Anterior cingulate cortex (tissue), 58 donors: ENCODE measurements at places on chromosomes 7 and 10.

DNA sequence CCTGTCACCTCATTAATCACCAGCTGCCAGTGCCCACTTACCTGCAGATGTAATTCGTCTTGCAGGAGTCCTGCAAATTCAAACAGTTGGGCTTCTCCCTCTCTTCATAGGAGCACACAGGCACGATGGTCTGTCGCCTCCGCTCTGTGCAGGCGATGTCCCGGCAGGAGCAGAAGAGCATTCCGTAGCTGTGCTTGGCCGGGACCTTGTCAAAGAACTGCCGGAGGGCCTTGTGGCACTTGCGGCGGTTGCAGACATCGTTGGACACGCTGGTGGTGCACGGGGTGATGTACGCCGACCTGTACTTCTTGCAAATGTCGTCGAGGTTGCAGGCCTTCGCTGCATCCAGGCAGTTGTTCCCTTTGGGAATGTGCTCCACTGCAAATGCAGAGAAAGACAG lies 147.8 kb downstream of the GFRA1 start:
- no peak for DNase-seq

- no peak for DNase-seq
These were observed 118.0 kb upstream of the PRSS58 start for GRCh38 chr7:142375710-142376313.

GRCh38 chr10:15122477-15123030 lies 25.4 kb downstream of the RPP38 start:
- no peak for DNase-seq

DNA sequence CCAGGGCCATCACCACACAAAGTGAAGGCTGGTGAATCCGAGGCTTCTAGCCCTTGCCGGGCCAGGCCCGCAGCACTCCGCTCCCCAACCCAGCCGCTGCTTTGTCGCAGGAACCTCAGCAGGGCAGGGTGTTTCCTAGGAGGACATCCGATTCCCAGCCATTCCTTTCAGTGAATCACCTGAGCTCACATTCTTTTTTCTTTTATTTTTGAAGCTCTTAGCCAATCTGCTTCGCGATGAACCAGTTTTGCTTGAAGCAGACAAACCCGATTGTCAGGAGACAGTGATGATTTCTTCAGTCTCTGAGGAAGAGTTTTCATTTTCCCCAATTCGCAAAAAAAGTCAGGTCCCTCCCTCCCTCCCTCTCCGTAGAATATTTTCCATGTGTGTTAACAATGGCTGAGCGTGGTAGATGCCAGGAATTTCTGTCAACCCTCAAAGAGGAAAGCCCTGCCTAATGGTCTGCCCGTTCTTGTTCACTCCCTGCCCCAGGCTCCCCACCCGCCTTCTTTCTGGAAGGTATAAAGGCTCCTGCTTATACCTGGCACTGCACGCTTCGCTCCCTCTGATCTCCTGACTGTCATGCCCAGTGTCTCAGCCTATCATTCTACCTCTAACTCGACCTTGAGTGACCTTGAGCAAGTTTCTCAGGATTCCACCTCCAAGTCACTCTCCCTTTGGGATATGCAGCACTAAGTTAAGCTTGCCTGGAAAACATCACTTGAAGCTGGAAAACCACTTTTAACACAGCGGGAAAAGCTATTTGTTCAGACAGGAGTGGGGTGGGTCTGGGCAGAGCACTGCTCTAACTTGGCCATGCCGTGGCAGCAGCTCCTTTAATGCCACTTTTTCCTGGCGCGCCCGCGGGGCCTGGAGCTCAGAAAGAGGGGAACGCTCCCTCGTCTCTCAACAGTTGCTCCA lies 35.1 kb downstream of the EGFR start:
- DNase-seq: peak; percentile 23

- no peak for DNase-seq
These were observed 117.2 kb downstream of the MYOF start for GRCh38 chr10:93364966-93365365.

GRCh38 chr7:134737566-134738345 lies 41.7 kb upstream of the CALD1 start:
- no peak for DNase-seq

- DNase-seq: no peak
These were observed 5.8 kb downstream of the PITX3 start for GRCh38 chr10:102235598-102235920.

- no peak for DNase-seq
These were observed 8.4 kb upstream of the CCNY start for GRCh38 chr10:35327790-35328403.

DNA sequence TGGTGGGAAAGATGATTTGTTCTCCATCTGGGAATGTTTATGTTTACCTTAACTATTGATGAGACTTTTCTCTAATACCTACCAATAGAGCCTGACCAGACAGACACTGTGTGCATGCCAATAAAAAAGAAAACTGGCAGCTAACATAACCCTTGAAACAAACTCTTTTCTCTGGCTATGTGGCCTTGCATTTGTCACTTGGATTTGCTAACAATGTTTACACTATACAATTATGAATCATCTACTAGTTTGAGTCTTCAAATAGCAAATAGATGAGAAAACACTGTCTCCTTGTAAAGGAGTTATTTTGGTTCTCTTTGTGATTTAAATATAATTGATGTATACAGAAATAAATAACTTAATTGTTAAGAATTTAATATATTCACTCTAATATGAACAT lies 273.1 kb downstream of the SEMA3D start:
- DNase-seq: no peak

DNA sequence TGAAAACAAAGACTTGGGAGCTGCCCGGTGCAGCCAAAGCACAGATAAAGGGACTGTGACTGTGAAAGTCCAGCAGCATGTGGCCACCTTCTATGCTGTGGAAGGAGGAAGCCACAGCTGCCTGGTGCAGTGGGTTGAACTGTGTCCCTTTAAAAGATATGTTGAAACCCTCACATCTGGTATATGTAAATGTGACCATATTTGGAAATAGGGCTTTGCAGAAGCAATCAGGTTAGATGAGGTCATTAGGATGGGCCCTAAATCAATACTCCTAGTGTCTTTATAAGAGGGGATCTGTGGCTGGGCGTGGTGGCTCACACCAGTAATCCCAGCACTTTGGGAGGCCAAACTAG lies 136.9 kb downstream of the GLI3 start:
- DNase-seq: no peak

DNA sequence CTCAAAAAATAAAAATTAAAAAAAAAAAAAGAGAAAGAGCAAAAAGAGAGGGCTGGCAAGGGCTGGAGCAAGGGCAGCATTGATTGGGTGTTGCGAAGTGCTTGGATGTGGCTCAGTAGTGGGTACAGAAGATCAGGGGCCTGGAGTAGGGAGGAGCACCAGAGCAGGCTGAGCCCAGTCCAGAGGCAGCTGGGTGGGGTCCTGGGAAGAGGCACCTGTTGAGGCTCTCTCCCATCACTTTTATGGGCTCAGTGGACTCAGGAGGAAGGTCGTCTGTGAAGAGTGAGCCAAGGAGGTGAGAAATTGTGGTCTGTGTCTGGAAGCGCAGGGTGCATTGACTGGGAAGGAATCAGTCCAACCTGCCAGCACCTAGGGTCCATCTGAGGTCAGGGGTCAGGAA lies 11.8 kb upstream of the ZMIZ2 start:
- DNase-seq: no peak

GRCh38 chr10:99937630-99938029 lies 72.1 kb downstream of the DNMBP start:
- no peak for DNase-seq

DNA sequence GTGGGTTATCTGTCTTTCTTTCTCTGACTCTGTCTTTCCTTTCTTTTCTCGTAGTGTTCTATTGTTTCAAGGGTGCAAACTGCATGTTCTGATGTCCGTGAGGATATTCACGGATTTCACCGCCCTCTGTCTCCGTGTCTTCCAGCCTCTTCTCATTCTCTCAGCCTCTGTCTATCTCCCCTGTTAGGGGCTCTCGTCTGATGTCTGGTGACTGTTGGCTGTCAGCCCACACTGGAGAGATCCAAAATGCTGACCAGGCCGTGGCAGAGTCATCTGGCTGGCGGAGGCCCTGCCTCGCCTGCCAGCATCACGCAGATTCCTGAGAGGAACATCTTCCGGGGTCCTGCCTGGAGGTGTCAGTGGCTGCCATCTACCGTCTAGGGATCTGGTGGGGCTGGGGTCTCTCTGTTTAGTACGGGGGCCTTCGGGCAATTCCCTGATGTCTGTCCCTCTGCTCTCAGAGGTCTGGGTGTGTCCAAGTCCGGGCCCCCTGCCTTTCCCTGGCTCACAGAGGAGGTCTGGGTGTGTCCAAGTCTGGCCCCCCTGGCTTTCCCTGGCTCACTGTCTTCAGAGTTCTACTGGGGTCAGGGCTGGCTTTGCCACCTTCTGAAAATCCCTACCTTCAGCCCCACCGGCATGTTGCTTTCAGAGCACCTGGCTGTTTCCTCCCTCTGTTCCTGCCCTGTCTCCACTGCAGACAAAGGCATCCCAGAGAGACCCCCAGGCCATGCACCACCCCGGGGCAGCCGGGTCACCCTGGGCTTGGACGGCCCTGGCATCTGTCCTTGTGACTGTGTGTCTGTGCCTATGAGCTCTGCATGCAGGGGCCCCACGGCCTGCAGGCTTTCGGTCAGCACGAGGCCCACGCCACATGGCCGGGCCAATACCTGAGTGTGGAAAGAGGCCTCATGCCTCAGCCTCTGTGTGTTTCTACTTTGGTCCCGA lies 14.0 kb upstream of the SCART1 start:
- no peak for DNase-seq

DNA sequence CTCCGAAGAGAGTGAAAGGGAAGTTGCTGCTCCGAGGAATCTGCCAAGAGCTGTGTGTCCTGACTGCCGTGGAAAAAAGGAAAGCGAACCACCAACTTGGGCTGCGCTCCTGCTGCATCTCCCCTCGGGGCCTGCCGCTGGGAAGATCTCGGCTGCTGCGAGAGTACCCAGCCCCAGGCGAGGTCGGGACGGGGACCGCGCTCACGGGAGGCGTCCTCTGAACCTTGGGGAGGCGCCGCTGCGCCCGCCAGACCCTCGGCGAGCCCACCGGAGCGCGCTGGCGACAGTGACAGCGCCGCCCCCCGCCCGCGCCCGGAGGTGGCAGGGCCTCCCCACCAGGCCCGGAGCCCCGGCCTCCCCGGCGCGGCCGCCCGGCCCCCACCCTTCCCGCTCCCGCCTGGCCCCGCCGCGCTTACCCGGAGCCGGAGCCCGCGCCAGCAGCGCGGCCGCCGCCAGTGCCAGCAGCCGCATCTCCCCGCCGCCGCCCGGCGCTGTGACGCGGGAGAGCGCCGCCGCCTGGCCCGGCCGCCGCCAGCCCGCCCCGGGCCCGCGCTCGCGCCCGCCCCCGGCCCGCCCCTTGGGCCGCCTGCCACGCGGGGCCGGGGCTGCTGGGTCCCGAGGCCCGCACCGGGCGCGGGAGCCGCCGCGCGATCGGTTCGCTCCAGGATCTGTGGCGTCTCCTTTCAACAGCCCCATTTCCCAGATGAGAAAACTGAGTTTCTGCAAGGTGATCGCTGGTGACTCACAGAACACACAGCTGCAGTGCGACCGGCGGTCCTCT lies at the start of gene VSTM4:
Gene VSTM4 (minus strand): TSS at position 508 of the 781 bp plus-strand sequence. CDS start 37 bp downstream, at position 471.
- DNase-seq: peak; percentile 51

- DNase-seq: no peak
These were observed 549.2 kb upstream of the SEMA3D start for GRCh38 chr7:85736085-85736484.
